ENCODE measurements at places on chromosomes 4 and X.

- DNase-seq = no peak
Measured at GRCh38 chr4:72954811-72955210, 114.7 kb downstream of the COX18 start.

DNA sequence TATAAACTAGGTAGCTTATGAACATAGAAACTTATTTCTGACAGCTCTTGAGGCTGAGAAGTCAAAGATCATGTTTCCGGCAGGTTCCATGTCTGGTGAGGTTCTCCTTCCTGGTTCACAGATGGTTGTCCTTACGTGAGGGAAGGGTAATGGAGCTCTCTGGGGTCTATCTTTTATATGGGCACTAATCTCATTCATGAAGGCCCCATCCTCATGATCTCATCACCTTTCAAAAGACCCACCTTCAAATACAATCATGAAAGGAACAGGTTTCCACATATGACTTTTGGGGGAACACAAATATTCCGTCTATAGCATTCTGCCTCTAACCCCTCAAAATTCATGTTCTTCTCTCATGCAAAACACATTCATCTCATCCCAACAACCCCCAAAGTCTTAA is 264.7 kb downstream of the PTTG2 start:
- no peak for DNase-seq

- DNase-seq = no peak
Measured at GRCh38 chr4:81355136-81355535, 116.6 kb downstream of the RASGEF1B start.

- peak; percentile 46 for DNase-seq
Measured at GRCh38 chr4:140156529-140157171, 2.7 kb upstream of the MAML3 start.

DNA sequence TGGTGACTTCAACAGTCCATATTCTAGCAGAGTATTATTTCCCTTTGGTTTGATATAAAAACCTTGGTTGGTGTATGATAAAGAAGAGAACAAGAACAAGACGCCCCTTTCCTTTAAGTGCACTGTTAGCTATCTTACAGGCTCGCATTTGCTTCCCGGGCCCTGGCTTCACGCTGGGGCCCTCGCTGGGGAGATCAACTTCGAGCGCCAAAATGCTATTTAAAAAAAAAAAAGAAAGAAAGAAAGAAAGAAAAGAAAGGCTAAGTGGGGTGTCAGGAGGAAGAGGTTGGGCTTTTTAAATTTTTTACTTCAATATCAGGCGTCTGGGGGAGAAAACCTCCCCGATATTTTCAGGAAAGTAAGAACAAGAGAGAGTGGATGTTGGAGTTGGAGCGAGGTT is 11.7 kb downstream of the ARX start:
- no peak for DNase-seq

DNA sequence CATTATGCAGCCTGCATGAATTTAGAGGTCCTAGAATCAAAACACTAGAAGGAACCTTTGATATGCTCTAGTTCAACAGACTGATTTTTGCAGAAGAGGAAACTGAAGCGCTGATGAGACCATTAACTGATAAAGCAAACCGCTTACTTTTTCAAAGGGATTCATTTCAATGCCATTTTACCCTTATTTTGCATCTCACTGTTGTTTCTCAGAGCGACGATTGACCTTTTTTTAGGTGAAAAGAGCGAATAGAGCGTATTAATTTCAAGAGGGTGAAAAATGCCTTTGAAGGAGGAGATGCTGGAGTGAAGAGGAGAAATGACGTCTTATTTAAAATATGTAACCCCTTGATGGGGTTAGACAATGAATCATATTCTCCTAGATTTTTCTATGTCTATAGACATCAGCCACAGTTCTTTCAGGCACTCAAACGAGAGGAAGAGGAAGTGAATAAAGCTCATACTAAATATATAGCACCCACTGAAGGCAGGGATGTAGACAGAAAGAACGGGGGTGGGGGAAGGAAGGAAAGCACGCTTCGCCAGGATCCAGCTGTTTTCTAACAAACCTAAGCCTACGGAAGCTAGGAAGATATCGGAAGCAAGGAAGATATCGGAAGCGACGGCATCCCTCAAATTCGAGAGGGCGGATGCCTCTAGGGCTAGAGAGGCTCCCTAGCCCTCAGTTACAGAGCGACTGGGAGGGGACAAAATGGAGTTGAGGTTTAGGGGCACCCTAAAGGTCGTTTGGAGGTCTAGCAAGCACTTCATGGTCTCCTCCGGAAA is 848 bp downstream of the ACSL4 start:
- DNase-seq = peak; percentile 21

- DNase-seq = no peak
Measured at GRCh38 chr4:135277980-135278315, 1076.4 kb upstream of the PABPC4L start.

DNA sequence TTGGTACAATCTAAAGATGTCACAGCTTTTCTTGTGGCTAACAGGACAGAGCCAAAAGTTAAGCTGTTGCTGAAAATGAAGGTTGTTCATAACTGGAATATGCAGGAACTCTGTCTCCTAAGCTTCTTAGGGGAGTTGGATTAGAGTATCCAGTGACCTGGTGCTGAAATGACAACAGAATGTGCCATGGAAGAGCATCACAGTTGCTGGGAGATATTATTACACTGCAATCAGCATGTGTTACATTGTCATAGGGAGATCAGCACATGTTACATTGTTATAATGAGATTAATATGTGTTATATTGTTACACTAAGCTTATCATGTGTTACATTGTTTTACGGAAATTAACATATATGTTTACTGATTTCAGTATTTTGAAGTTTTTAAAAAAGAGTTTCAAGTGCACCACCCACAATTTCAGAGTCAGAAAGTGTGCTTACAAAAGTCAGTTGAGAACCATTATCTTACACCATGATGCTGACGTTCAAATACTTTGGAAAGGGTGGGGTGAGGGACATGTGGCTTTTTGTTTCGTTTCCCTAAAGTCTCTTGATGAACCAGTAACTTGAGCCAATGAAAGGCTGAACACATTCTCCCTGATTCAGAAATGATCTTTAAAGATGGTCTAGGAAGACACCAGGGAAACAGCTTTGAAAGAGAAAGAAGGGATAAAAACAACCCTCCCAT is 113.4 kb downstream of the DRD5 start:
- no peak for DNase-seq

GRCh38 chrX:31497086-31497485 is 425.2 kb upstream of the FTHL17 start:
- no peak for DNase-seq

DNA sequence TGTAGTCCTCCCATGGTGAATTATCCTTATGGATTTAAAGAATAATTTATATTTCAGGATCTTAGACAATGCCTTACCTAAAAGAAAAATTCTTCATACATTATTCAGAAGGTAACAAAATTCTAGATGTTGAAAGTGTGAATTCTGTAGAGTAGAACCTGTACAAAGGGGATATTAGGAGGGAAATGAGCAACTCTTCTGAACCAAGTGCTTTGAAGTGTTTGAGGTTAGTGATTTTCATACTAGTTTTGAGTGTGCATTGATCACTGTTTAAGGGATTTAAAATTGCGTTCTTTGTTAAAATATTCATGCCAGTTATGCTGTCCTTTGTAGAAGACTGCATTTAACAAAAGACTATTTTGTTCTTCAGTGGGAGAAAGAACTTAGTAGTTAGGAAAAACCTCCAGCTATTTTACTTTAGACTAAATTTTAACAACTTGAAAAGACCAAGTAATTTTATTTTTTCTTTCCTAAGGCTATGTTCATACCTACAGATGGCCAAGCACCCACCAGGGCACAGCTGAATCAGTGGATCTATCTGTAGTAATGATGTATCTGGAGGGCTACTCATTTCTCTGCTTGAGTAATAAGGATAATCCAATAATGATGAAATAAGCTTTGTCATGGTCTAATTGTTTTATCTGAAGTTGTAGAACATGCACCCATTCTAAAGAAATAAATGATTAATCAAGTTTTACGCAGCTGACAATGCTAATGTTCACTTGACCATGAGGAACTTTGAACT is 134.3 kb upstream of the RPS6KA6 start:
- DNase-seq = no peak

GRCh38 chr4:180054291-180054690 is 2188.9 kb upstream of the TENM3 start:
- DNase-seq = no peak

DNA sequence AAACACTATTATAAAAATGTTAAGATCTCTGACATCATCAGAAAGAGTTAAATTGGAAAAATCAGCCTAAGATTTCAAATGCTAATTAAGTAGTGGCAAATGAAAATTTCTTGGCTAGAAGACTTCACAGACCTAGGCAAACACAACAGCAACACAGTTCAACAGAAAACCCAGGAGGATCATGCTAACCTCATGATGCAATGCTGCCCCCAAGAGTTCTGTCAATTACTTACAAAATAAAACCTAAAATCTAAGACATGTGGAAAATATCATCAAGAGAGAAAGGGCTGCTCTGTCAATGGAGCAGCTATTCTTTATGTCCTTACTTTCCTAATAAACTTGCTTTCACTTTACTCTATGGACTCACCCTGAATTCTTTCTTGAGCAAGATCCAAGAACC is 21.0 kb downstream of the S100G start:
- no peak for DNase-seq

DNA sequence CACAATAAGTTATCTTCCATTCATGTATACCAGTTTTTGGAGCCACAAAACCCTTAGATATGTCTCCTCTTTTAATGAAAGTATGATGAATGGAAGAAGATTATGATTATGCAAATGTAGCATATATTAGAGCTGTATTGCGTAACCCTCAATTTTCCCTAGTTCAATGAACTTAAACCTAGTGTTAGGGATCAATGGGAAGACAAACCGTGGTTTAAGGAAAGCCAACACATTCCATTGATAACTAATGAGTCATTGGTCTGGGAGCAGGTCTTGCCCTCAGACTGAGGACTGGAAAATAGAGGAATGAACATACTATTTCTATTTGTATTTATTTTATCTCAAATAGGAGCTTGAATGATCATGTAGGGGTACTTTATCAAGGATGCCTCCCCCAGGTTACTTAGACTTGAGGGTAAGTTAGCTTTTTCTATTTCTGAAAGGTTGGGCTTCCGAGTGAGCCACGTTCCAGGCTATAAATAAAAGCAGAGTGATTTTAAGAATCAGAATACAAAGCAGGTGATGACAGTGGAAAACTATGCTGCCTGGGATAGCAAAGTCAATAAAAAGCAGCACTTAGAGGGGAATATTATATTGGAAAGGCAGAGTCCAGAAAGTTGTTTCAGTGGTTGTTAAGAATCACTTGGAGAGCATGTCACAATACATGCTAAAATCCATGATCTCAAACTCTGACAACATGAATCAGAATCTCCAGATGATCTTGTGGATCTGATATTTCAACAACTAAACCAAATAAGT is 356.0 kb downstream of the ADAM29 start:
- DNase-seq = no peak

- DNase-seq = no peak
Measured at GRCh38 chr4:113371111-113371510, 321.7 kb downstream of the ANK2 start.

DNA sequence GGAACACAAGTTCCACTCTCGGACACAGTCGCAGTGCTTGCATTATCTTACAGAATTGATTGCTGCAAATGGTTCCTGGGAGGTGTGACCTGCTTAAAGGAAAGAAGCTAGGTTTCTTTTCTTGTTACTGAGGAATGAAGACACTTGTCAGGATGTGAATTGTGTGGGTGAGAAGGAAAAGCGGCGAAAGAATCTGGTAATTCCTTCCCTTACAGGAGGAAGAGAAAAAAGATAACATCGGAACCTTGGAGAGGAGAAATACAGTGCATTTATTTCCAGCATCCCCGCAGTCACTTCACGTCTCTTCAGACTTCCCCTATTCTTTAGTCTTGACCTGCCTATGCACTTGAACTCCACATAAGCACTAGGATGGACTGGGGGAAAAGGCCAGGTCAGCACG is 389 bp upstream of the CCSER1 start:
- DNase-seq = no peak

- DNase-seq = no peak
Measured at GRCh38 chr4:46946919-46947536, 38.0 kb upstream of the COX7B2 start.

DNA sequence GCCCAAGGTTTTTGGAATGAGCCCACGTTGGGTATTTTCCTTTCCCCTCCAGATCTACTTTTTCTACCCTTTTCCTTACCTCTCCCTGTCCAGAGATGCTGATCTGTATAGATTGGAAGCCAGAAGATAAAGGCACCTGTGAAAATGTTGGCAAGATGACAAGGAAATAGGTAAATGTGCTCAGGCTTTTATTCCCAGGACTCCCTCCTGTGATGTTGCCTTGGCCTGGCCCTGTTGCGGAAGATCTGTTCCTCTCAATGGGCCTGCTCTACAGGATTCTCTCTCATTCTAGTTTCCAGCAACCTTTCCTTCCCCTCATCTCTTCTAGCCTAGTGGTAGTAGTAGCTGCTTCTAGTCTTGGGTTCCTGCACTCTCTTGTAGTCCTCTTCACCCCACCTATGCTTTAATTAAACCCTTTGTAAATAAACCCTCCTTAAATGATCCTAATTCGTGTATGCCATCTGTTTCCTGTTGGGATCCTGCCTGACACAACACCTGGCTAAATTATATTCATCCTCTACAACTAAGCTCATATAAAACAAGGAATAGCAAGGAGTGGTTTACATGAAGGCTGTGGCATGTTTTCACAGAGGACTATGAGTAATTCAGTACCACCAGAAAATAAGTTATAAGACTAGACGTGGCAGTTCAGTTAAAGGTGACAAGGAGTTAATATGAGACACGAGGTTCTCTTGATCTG is 95.7 kb upstream of the MAOA start:
- DNase-seq = no peak

All from stimulated activated CD4-positive, alpha-beta T cell treated with anti-CD3 and anti-CD28 coated beads, Interleukin-2, amount 100 ng/mL, for 24 hours (primary cell).